GM12892 (cell line): ENCODE measurements at places on chromosomes 4 and X.

- no peak for DNase-seq
Observed at GRCh38 chrX:47854474-47854873, 17.8 kb downstream of the ZNF81 start.

DNA sequence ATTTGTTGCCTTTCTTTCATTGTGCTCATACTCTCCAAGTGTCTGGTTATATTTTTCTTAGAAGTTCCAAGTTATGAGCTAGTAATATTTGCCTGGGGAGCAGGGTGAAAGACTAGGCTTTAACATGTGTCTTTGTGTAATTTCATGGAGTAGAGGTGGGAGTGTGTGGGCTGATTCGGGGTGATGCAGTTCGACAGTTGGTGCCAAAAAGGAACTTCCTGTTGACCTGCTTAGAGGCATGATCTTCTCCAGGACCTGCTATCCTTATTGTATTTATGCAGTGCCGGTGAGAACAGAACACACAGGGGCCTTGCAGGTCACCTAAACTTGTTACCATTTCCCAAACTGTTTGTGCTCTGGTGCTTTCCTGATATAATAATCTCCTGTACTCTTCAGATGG is 21.2 kb downstream of the USP53 start:
- DNase-seq = no peak

DNA sequence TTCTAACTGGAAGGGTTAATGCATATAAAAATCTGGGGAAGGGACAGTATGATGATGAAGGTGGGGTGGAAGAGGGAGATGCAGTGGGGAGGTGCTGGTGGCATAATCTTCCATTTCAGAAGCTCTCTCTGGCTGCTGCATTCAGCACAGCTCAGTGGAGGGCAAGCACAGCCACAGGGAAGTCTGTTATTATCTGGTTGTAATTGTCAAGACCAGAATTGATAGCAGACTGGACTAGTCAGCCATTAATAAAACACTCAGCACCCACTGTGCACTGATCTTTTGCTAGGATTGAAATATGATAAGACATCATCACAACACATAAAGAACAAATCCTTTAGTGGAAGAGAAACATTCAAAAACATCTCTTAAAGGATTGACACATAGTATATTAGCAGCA is 414.2 kb upstream of the LCORL start:
- DNase-seq = no peak

DNA sequence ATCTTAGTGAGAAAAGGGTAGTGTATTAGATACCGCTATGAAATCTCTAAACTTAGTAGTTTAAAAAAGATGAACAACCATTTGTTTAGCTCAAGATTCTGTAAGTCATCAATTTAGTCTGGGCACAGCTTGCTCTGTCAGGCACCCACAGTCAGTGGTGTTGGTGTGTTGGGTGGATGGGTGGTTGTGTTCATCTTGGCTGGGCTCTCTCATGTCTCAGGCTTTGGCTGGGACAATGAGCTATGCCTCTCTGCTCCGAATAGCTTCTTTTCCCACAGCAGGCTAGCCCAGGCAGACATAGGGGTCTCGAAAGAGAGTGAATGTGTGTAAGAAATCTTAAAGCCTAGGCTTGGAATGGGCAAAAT is 127.0 kb upstream of the GATB start:
- no peak for DNase-seq

- DNase-seq = no peak
Observed at GRCh38 chrX:10395643-10396042, 224.7 kb downstream of the MID1 start.

GRCh38 chr4:101556842-101557241 is 209.5 kb upstream of the PPP3CA start:
- DNase-seq = no peak

DNA sequence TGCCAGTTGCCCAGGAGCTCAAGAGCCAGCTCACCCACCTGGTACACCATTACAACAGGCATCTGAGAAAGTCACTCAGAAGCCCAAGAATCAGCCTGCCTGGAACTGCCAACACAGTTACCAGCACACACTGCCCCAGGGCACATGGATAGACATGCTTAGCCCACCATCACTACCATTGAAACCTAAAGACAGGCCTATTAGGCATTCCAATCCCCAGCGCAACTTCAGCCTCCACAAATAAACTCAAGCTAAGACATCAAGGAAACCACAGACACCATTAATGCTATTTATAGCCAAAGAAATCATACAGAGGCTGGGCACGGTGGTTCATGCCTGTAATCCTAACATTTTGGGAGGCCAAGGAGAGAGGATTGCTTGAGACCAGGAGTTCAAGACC is 42.3 kb downstream of the ATRX start:
- DNase-seq = no peak

DNA sequence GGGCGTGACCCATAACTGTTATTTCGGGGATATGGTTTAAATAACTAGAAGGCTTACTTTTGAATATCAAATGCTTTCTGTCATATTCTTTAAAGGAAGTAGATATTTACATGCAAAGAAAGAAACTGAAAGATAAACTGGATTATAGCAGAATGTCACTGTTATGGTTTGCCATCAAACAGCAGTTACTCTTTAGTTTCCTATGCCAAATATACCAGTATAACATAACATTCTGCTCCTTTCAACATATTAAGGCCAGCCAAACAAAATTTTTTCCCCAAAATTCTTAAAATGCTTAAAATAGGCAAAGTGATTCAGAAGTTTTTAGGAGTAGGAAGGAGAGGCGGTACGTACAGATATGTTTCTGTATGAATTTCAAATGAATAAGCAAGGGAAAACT is 27.0 kb downstream of the KDM6A start:
- DNase-seq = no peak

GRCh38 chr4:54104907-54105306 is 4.9 kb downstream of the GSX2 start:
- DNase-seq = no peak

DNA sequence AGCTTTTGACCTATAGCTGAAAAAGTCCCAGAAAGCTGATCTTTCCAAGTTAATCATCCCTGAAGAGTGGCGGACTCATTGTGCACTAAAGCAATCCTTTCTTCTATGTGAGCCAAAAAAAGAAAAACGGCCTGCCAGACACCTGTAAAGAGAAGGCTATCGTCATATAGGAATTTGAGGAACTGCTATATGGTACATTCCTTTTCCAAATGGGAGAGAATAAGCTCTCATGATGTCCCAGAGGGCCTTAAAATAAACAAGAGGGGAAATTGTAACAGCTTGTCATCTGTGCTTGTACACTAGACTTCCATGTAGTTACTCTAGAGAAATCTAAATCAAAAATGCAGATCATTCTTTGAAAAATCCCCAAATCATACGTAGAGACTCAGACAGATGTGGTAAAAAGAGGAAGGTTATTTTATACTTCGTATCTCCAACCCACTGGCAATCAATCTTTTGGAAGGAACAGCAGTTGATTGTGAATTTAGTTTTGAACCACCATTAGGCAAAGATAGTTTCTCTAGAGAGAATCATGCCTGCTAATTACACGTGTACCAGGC is 26.1 kb downstream of the GPR174 start:
- no peak for DNase-seq

DNA sequence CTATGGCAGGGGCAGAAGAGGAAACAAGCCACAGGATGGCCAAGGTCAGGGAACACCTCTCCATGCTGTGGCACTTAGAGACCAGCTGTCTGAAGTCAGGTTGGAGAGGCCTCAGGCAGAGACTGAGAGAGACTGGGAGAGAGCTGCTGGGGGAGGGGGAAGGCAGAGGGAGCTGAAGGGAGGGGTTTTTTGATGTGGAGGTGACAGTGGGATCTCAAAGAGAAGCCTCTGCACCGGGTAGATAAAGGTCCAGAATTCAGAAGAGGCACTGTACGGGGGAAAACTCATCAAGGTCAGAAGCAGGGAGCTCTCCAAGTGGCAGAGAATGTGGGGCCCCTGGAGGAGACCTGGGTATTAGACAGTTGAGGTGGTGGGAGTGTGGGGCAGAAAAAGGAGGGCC is 41.6 kb upstream of the HMGB3 start:
- DNase-seq = no peak

GRCh38 chr4:99411041-99411440 is 24.1 kb downstream of the ADH7 start:
- no peak for DNase-seq

DNA sequence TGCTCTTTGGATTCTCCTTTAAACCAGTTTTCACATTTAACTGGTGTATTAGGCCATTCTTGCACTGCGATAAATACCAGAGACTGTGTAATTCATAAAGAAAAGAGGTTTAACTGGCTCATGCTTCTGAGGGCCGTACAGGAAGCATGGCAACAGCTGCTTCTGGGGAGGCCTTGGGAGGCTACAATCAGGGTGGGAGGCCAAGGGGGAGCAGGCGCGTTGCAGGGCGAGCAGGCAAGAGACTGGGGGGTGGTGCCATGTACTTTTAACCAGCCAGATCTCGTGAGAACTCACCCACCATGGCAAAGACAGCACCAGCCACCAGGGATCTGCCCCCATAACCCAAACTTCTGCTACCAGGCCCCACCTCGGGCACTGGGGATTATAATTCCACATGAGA is 38.1 kb downstream of the RNF212 start:
- DNase-seq = no peak

DNA sequence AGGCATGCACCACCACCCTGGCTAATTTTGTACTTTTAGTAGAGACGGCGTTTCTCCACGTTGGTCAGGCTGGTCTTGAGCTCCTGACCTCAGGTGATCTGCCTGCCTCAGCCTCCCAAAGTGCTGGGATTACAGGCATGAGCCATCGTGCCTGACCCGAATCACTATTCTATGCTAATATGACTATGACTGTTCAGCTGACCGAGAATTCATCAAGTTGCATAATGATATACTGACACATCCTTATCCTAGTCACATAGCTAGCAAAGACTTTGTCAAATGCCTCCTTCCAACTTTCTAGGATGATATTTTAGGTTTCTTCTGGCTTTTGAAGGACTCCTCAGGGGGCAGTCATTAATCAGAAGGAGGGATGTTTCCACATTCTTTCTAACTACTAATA is 4.8 kb upstream of the GPM6B start:
- DNase-seq = no peak

DNA sequence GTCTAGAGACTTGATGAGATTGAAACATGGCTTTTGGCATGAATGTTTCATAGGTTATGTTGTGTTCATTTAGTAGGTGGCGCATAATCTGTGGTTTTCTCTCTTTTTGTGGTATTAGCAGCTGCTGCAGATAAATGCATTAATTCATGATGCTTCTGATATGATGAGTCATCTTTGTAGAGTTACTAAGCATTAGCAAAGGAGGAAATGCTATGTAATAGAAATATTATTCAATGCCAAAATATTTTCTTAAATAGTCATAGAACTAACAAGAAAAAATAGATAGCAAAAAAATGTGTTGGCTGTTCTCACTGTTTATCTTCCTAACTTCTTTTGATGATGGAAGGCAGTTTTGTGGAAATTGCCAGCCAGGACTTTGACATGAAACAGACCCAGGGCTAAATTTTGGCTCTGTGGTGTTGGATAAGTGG is 3.6 kb downstream of the ZXDB start:
- no peak for DNase-seq

GRCh38 chrX:68846536-68846935 is 17.7 kb downstream of the EFNB1 start:
- no peak for DNase-seq

GRCh38 chr4:122832732-122833131 is 6.1 kb downstream of the FGF2 start:
- no peak for DNase-seq

- no peak for DNase-seq
Observed at GRCh38 chr4:95742179-95742578, 97.7 kb upstream of the PDHA2 start.

DNA sequence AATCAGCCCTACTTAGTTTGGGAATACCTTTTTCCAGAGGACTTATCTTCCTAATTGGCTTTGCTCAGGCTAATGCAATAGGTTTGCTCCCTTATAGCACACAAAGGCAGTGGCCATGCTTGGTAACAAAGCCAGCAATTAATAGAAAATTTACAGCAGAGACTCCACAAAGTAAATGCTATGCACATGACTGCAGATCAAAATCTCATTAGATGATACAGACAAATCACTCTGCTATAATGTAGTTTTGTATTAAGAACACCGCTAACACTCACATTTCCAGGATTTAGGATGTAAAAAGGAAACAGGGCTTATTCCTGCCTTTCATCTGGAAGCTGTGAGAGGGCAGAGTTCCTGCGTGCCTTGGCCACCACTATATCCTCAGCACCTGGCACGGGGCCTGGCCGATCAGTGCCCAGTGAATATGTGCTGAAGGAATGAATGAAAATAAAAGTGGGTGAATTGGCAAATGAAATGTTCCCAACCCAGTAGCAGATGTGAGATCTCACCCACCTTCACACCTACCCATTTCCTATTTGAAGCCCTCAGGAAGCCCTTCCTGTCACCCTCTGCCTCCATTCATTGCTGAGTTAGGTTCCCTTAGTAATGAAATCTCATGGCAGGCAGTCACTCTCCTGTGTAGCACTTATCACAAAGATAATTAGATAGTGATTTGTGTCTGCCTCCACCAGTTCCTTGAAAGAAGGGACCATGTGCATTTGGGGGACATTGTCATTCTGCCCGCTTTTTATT is 5.1 kb downstream of the SEPTIN6 start:
- no peak for DNase-seq

- no peak for DNase-seq
Observed at GRCh38 chr4:182554736-182555135, 311.5 kb downstream of the TENM3 start.

DNA sequence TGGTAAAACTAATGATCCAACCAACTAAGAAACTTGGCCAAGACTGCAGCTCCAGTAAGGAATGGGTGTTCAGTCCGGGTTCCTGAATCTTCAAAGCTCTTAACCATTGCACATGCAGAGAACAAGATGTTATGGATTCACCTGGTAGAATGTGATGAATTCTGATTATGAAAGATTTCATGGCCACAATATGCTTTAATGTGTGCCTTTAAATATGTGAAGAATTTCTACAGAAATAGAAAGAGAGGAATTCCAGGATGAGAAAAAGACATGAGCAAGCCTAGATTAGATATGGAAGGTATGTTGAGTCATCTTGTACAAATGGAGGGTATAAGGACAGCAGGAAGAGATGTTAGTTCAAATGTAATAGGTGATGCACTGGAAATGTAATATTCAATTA is 472.2 kb upstream of the TENM3 start:
- no peak for DNase-seq

- no peak for DNase-seq
Observed at GRCh38 chr4:52298444-52298843, 247.3 kb downstream of the SPATA18 start.

GRCh38 chrX:138986866-138987265 is 275.3 kb upstream of the FGF13 start:
- DNase-seq = no peak

GRCh38 chr4:142866685-142867084 is 20.6 kb upstream of the INPP4B start:
- no peak for DNase-seq

- no peak for DNase-seq
Observed at GRCh38 chr4:140046016-140046415, 108.0 kb downstream of the MAML3 start.

DNA sequence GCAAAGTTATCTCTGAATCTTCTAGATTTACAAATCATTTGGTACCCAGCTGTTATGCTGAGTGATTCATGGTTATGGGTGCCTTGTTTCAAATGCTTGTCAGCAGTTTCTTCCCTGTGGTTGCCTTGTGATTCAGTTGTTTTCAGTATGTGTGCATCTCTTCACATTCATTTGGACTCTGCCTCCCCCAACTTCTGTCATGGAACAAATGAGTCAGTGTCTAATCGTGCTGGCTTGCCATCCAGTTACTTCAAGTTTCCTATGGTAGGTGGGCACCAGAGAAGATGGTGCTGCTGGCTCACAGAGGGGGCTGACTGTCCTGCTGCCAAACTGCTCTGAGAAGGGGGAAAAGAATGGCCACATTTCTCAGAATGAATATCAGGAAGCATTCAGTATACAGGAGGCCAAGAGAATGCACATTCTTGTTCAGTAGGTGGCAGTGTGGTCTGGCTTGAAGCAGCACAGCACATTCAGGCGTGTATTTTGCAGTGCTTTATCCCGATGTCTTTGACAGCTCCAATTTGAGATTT is 260.9 kb downstream of the GLUD2 start:
- no peak for DNase-seq
